ENCODE measurements at places on chromosomes 5 and 9.

GRCh38 chr9:99808454-99808853 lies 13.2 kb upstream of the NR4A3 start:
- no peak overlapping the region for H3K4me3 ChIP-seq
- peaks cover 15% of the 10 kb centered on the region for H3K4me1 ChIP-seq
- no peaks in the 10 kb centered on the region for H3K36me3 ChIP-seq
- H3K27me3 ChIP-seq = no peaks in the 10 kb centered on the region

- no peaks in the 10 kb centered on the region for H3K4me1 ChIP-seq
- no peaks in the 10 kb centered on the region for H3K27me3 ChIP-seq
- no peak for DNase-seq
- no peaks in the 10 kb centered on the region for H3K36me3 ChIP-seq
These were observed 933.8 kb upstream of the DMAC1 start for GRCh38 chr9:8733131-8733954.

DNA sequence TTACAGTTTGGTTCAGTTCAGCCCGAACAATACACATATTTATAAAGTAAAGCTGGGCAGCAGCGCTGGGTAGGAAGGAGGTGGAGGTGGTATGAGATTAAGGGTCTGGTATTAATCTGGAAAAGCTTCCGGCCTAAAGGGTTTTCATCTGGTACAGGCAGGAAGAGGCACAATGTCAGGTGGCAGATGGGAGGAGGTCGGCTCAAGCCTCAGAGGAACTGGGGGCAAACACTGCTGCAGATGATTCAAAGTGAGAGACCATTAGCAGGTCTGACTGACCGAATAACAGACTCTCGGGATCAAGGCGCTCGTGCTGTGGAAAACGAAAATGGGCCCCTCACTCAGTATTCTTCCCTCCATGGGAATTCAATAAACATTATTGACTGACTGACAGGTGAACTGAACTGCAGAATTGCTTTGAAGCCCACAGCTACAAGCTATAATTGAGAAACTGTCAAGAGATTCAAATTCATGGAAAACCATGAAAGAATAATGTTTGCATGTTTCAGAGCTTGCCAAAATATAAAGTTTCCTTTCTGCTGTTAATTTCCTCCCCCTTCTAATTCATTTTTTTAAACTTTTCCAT lies 75.3 kb downstream of the TMEM167A start:
- no peaks in the 10 kb centered on the region for H3K36me3 ChIP-seq
- no peak for DNase-seq
- no peak overlapping the region for H3K27ac ChIP-seq
- H3K27me3 ChIP-seq = no peaks in the 10 kb centered on the region

GRCh38 chr5:68021227-68021626 lies 194.3 kb upstream of the PIK3R1 start:
- no peaks in the 10 kb centered on the region for H3K27me3 ChIP-seq
- H3K4me3 ChIP-seq = no peak overlapping the region
- H3K4me1 ChIP-seq = no peaks in the 10 kb centered on the region
- H3K27ac ChIP-seq = no peak overlapping the region
- H3K36me3 ChIP-seq = no peaks in the 10 kb centered on the region
- DNase-seq = no peak

- no peaks in the 10 kb centered on the region for H3K36me3 ChIP-seq
- H3K27me3 ChIP-seq = 0 out of 2 replicates have a peak, but pooled peaks cover 5% of the 10 kb centered on the region
- no peak overlapping the region for H3K4me3 ChIP-seq
- DNase-seq = no peak
- no peaks in the 10 kb centered on the region for H3K4me1 ChIP-seq
These were observed 126.9 kb downstream of the NTRK2 start for GRCh38 chr9:84796404-84796803.

- H3K36me3 ChIP-seq = no peaks in the 10 kb centered on the region
- no peaks in the 10 kb centered on the region for H3K27me3 ChIP-seq
- H3K27ac ChIP-seq = no peak overlapping the region
- no peak overlapping the region for H3K4me3 ChIP-seq
- H3K4me1 ChIP-seq = peaks cover 30% of the 10 kb centered on the region
These were observed 160.1 kb upstream of the SHB start for GRCh38 chr9:38229104-38229500.

DNA sequence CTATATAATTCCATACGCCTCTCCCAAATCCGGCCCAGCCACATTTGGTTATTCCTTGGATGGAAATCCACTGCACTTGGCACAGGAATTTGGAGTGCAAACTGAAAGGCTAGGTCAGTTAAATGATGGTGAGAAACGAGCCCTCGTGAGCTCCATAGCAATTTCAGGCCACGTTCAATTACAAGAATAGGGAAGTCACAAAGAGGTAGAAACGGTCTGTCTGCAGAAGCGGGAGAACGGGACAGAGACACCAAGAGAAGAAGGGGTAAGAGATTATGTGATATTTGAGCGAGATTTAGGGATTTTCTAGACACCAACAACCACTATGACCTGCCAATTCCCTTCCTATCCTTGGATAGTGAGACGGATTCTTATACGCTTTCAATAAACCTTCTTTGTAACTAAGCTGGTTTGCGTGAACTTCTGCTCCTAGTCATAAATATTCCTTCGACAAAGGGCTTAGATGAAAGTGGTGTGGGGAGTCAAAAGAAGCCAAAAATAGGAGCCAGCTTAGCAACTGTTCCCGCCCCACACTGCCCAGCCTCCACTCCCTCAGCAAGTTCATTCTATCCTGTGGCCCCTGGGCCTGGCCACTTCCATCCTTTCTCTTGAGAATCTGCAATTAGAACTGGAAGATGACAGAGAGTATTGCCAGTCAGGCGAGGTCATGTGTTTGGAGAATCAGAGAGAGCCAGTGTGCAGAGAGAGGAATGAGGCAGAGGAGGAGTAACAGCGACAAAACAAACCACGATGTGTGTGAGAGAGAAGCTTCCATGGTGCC lies 118.4 kb downstream of the ZNF608 start:
- no peak overlapping the region for H3K4me3 ChIP-seq
- no peaks in the 10 kb centered on the region for H3K36me3 ChIP-seq
- H3K27me3 ChIP-seq = no peaks in the 10 kb centered on the region
- DNase-seq = no peak

DNA sequence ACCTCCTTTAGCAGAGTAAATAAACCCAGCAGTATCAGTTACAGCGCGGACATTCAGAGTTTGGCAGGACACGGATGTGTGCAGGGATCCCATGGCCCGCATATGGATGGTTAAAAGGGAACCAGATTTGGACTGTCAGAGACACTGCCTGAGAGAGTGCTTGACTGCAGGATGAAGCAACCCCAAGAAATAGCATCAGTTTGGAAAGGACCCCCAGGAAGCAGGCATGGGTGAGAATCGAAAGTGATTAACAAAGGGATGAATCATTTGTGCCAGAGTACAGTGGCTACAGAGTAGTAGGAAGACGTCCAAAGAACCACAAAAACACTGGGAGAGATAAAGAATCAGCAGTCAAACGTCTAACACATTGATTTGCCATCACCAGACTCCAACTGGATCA lies 5.5 kb downstream of the C7 start:
- no peak for DNase-seq
- H3K36me3 ChIP-seq = no peaks in the 10 kb centered on the region
- no peak overlapping the region for H3K27ac ChIP-seq
- H3K4me1 ChIP-seq = no peaks in the 10 kb centered on the region

DNA sequence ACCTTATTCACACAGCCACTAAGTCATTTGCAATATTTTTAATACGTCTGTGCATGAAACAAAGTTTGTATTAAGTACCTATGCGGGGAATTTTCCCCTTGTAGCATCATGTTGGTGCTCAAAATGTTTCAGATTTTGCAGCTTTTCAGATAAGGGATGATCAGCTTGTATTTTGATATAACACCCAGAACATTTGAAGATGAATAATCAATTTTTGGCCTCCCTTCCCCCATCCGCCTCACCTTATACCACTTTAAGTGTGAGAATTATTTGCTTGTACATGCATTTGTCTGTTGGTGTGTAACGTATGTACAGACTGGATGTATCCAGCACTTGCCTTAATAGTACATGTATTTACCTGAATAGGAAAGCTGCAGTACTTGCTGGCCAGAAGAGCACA lies 1.7 kb downstream of the JAK2 start:
- H3K36me3 ChIP-seq = no peaks in the 10 kb centered on the region
- H3K27me3 ChIP-seq = no peaks in the 10 kb centered on the region
- no peak overlapping the region for H3K27ac ChIP-seq
- H3K4me3 ChIP-seq = peak overlapping the region; percentile 65
- peaks cover 25% of the 10 kb centered on the region for H3K4me1 ChIP-seq

GRCh38 chr5:137142764-137143605 lies 356.1 kb downstream of the SPOCK1 start:
- H3K4me1 ChIP-seq = peaks cover 43% of the 10 kb centered on the region
- H3K4me3 ChIP-seq = no peak overlapping the region
- peak; percentile 25 for DNase-seq
- H3K36me3 ChIP-seq = no peaks in the 10 kb centered on the region

GRCh38 chr9:34571481-34571810 lies 18.1 kb downstream of the CNTFR start:
- no peak for DNase-seq
- H3K27me3 ChIP-seq = peaks cover 37% of the 10 kb centered on the region
- H3K4me1 ChIP-seq = no peaks in the 10 kb centered on the region
- H3K27ac ChIP-seq = no peak overlapping the region

GRCh38 chr9:91571036-91571435 lies 147.4 kb upstream of the NFIL3 start:
- H3K27ac ChIP-seq = no peak overlapping the region
- peaks cover 38% of the 10 kb centered on the region for H3K27me3 ChIP-seq
- no peak for DNase-seq
- no peaks in the 10 kb centered on the region for H3K4me1 ChIP-seq
- no peak overlapping the region for H3K4me3 ChIP-seq

- DNase-seq = no peak
- no peaks in the 10 kb centered on the region for H3K27me3 ChIP-seq
- no peak overlapping the region for H3K27ac ChIP-seq
- H3K4me3 ChIP-seq = no peak overlapping the region
These were observed 5.8 kb upstream of the ACTBL2 start for GRCh38 chr5:57488215-57488955.

DNA sequence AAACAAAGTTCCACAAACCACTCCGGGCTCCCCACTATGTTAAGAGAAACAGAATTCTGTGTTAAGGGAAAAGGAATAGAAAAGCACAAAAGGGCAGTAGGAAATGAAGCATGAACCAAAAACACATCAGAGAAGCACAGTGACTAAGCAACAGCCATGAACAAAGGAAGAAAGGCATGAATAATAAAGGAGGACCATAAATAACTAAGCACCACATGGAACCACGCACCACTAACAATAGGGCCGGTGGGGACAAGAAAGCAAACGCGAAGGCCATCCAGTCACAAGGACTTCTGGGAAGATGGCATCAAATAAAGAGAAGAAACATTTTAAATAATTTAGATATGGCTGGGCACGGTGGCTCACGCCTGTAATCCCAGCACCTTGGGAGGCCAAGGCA lies 18.0 kb downstream of the PRUNE2 start:
- no peak overlapping the region for H3K27ac ChIP-seq
- H3K4me3 ChIP-seq = no peak overlapping the region
- DNase-seq = no peak
- H3K36me3 ChIP-seq = no peaks in the 10 kb centered on the region

DNA sequence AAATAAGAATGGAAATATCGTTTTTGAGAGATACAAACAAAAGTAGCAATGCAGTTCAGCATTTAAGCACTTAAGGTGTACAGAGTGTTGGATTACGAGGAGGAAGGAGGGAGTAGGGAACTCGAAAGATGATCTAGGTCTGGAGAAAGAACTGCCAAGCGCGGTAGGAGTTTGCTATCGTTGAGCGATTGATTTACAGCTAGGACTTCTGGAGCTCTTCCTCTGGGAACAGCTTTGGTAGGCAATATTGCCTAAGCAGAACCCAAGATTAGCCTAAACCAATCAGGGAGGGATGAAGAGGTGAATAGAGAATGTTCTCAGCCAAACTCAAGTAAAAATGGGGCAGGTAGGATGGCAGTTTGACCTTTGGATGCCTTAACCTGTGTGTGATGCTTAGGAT lies 965 bp downstream of the CLTA start:
- H3K4me1 ChIP-seq = peaks cover 30% of the 10 kb centered on the region
- H3K27ac ChIP-seq = no peak overlapping the region
- DNase-seq = no peak

DNA sequence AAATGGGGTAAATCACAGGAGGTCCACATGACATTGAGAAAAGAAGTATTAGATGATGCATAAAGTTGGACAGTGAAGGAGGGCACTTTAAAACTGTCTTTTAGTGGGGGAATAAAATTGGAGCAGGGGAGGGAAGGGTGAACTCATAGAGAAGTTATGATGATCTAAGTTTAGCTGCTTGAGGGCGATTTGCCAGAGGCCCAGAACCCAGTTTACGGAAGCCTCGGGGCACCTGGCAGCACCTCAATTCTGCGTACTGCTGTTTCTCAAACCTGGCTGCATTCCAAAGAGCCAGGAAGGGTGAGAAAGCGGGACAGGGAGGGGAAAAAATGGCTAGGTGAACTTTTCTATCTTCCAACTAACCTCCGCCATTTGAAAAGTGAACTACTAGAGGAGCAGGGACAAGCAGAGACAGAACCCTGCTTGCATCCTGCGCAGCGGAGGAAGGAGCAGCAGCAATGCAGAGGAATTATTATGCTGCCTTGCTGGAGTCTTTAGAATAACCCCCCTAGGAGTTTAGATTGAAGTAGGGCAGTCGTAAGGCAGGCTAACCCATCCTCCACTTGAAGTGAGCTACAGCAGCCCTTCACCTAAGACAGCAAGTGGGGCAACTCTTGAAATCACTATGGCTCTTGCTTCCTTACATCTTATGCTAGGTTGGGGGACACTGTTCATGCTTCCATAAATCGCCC lies 316.8 kb downstream of the BRINP1 start:
- H3K4me3 ChIP-seq = no peak overlapping the region
- H3K27me3 ChIP-seq = no peaks in the 10 kb centered on the region
- no peak for DNase-seq
- H3K36me3 ChIP-seq = no peaks in the 10 kb centered on the region

DNA sequence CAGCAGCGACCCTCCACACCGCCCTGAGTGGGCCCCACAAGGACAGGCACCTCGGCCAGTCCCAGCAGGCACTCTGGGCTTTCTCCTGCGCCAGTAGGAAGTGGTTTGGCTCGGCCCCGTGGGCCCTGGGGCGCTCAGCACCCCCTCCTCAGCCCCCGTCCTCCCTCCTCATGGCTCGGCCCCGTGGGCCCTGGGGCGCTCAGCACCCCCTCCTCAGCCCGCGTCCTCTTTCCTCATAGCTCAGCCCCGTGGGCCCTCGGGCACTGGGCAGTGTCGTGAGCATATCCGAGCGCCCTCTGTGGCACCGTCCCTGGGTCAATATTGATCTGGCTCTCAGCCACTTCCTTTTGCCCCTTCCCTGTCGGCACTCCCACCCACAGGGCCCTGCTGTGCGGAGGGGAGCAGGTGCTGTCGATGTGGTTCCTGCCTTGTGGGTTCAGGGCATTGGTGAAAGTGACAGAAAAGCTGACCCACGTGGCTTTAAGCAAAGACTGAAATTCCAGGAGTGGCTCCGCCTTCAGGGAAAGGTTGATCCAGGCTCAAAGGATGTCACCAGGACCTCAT lies 5.5 kb upstream of the SCGB3A1 start:
- H3K4me3 ChIP-seq = no peak overlapping the region
- no peaks in the 10 kb centered on the region for H3K36me3 ChIP-seq
- no peak overlapping the region for H3K27ac ChIP-seq

- H3K4me1 ChIP-seq = no peaks in the 10 kb centered on the region
- H3K4me3 ChIP-seq = no peak overlapping the region
- H3K36me3 ChIP-seq = 0 out of 2 replicates have a peak, but pooled peaks cover 5% of the 10 kb centered on the region
- no peak overlapping the region for H3K27ac ChIP-seq
- DNase-seq = no peak
- no peaks in the 10 kb centered on the region for H3K27me3 ChIP-seq
These were observed 140.4 kb downstream of the AUH start for GRCh38 chr9:91221332-91221731.
